ENCODE measurements at places on chromosomes 1 and 21.

DNA sequence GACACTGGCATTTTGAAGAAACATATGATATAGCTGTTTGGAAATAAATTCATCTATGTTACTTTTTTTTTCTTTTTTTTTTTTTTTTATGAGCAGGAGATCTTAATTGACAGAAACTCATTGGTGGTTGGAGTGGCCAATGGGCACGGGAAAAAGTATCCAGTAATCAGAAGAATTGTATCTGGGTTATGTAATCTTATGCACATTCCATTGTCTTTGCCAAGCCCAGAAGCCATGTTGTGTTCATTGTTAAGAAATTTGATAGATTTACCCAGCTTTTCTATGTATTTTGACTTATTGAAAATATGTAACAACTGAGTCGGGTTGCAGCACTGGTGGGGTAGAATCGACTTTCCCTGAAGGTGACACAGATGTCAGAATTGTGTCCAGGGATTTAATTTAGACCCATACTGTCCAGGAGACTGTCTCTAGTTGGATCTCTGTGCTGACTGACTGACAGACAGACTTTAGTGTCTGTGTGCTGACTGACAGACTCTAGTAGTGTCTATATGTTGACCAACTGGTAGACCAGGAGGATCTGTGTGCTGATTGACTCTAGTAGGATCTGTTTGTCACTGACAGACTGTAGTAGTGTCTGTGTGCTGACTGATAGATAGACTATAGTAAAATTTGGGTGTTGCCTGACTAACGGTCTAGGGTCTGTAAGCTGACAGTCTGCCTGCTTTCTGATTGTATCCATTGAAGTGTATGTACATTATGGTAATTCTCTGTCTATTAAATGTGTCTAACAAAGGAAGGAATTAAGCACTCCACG lies 12.3 kb upstream of the C4BPB start:
- no peak for DNase-seq

- DNase-seq, result no peak
Observed at GRCh38 chr1:191870490-191870889, 287.8 kb upstream of the RGS18 start.

GRCh38 chr1:77064246-77064645 lies 155.0 kb downstream of the PIGK start:
- DNase-seq, result no peak

- no peak for DNase-seq
Observed at GRCh38 chr1:201318504-201319340, 35.4 kb downstream of the PKP1 start.

GRCh38 chr1:60502506-60502905 lies 428.9 kb upstream of the C1orf87 start:
- no peak for DNase-seq

- DNase-seq, result no peak
Observed at GRCh38 chr21:30233228-30234020, 17.5 kb upstream of the CLDN8 start.

GRCh38 chr1:23679815-23680214 lies 11.8 kb upstream of the RPL11 start:
- DNase-seq, result no peak

DNA sequence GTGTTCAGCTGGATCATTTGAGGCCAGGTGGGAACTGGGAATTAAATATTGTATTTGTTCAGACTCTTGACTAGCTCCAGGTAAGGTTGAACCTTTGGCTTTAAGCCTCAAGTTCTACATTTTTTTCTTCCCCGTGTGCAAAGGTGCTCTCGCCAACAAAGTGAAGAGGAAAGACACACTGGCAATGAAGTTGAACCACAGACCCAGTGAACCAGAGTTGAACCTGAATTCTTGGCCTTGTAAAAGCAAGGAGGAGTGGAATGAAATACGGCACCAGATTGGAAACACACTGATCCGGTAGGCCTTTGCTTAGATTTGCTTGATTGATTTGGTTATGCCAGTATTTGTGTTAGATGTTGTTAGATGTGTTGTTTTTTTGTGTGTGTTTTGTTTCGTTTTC lies 25.5 kb upstream of the RCC1 start:
- DNase-seq, result no peak

DNA sequence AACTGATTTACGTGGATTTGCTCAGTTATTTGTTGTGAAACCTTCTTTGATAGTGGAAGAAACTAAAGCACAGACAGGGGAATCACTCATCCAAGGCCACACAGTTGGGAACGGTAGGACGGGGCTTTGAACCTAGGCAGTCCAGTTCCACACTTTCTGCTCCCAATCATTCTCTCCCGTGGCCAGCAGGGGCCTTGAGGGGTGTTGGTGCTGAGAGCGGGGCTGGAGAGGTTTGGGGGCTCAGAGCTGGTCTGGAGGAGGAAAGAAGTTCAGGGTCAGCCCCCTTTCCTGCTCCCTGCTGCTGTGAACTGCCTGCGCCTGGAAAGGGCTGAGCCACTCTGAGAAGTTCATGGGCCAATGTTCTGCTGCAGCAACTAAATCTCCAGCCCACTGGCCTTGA lies 31.4 kb upstream of the ACTL8 start:
- DNase-seq, result no peak

DNA sequence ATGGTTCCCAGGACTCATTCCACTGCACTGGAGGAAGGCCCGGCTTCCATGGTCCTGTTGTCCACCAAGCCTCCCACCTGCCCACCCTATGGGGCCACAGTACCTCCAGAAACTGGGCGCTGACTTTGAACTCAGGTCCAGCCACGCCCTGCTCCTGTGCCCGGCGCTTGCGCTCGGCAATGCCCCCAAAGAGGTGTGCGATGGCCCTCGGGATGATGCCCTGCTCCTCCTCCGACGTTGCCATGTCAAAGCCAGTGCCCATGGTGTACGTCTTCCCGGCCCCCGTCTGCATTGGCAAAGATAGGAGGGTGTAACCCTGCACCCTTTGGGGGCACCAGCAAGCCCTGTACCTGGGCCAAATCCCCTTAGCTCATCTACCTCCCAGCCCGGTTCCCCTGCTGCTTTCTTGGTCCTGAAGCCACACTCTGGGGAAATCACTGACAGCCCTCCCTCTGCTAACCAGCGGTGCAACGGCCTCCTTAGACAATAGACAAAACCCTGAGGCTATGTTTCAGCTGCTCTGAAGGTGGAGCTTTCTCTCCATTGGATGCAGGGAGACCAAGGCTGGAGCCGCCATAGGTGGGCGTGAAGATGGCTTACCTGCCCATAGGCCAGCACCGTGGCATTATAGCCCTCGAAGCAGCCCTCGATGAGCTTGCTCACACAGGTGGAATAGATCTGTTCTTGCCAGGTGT lies 14.7 kb downstream of the KIF21B start:
- DNase-seq, result no peak

DNA sequence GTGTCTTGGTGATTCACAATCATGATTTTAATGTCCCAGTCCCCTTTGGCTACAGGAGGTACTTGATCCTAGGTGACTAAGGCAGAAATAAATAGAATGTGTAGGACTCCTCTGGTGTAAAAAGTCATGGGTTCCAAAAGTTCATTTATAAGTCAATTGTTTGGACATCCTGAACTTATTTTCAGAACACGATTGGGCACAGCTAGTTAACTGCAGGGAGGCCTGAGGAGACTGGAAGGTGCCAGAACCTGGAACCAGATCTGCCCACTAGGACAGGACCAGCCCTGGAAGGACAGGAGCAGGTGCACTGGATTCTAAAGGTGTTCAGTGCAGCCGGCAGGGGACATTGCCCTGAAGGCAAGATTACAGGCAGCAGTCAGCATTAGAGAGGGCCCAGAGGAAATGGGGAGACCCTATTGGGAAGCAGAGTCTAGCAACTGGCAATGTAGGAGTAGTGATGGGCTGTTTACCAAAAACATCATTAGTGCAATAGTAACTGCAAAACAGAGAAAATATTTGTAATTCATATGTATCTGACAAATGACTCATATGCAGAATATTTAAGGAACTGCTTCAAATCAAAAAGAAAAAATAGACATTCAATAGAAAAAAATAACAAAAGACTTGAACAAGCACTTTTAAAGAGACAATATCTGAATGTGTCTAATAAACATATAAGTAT lies 23.6 kb upstream of the HEATR1 start:
- DNase-seq, result no peak

DNA sequence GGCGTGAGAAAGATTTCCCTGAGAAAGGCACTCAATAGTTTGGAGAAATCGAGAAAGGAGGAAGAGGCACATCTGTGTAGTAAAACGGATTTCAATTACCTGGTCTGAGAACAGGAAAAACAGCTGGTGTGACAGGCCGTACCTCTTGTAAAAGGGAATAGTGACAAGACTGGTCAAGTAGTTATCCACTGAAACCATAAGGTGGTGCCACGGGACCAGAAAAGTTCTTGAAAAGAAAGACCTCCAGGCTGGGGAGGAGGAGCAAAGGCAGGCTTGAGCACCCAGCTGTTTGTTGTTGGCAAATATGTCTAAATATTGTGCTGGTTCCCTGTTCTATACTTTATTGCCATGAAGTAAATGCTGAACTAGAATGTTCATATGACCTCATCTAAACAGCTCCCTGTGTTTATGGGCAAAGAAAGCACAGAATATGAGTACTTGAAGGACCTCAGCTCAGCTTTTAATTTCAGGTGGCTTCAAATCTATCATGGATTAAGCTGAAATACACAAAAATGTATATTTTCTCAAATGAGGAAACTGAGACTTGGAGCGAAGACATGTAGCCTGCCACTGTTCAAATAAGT lies 4.0 kb downstream of the HAO2 start:
- peak; percentile 8 for DNase-seq

- DNase-seq, result no peak
Observed at GRCh38 chr21:32475162-32475812, 62.8 kb downstream of the EVA1C start.

DNA sequence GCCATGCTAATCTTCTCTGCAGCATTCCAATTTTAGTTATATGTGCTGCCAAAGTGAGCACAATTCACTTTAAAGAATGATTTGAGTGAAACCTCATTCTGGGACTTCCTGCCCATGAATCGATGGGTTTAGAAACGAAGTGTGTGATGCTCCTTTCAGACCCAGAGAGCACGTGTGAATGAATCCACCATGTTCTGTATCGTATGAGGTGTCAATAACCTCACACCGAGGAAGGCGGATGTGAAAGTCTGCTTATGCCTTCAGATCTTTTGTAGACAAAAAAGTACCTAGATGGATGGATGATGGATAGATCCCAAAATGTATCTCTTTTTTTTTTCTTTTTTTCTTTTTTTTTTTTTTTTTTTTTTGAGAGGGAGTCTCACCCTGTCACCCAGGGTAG lies 13.8 kb downstream of the UBASH3A start:
- peak; percentile 59 for DNase-seq

- DNase-seq, result no peak
Observed at GRCh38 chr21:35824136-35824535, 236.2 kb downstream of the SETD4 start.

DNA sequence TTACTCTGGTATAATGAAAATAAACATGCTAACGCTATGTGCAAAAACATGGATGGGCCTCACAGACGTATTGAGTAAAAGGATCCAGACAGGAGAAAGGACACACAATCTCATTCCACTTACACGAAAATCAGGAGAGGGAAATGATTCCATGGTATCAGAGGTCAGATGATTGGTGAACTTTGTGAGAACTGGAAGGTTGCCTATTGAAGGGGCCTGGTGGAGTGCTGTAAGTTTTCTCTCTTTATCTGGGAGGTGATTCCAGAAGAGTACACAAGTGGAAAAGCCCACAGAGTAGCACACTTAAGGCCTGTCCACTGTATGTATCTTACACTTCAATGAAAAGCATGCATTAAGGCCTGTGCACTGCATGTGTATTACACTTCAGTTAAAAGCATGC lies 9.6 kb downstream of the GSTM2 start:
- no peak for DNase-seq

DNA sequence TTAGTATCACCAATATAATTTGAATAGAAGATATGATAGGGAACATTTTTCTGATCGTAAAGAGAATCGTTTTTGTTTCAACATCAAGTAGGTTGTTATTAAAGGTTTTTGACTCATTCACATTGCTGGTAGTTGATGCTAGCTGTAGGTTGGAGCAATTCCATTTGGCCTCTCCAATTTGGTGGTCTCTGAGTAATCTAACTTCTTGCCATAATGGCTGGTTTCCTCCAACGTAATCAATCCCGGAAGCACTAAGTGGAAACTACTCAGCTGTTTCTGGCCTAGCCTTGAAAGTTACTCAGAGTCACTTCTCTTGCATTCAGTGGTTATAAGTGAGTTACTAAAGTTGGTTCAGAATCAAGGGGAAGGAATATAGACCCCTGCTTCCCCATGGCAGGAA lies 26.0 kb downstream of the RCOR3 start:
- DNase-seq, result no peak

- DNase-seq, result no peak
Observed at GRCh38 chr1:43987159-43987902, 4.1 kb upstream of the CCDC24 start.

GRCh38 chr1:217253351-217253750 lies 377.5 kb downstream of the GPATCH2 start:
- DNase-seq, result no peak

DNA sequence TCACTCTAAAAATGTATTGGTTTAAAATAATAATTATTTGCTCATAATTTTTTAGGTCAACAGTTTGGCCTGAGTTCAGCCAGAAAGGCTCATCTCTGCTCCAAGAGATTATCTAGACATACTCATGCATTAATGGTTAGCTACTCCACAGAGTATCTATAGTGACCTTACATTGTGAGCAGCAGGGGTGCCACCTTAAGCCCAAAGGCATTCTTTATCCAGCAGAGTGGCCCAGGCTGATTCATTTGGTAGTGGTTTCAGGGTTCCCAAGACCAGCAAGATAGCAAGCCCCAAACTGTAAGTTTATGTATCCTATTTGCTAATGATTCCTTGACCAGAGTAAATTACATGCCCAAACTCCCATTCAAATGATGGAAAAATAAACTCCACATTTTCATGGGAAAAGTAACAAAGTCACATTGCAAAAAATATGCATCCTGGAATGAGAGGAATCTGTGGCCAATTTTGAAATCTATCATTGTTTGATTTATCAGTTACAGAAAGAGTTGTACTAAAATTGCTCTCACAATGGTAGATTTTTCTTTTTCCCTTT lies 182.6 kb upstream of the KCNK2 start:
- no peak for DNase-seq

DNA sequence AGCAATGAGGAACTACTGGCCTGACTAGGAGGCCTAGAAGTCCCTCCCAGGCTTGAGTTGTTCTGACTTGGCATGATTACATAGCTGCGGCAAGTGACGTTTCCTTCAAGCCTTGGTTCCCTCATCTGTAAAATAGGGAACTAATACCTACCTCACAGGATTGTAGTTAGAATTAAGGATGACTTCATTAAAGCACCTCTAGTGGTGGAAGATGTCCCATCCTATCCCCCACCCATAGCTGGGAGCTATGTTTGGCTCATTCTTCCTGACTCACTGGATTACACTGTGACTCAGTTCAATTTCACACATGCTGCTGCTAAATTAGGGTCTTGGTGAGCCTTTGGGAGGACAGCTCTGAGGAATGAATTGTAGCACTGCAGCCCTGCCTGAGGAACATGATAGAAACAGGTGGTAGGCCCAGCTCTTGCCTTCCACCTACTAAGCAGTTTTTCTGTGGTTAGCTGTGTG lies 6.0 kb upstream of the SHISA4 start:
- no peak for DNase-seq

GRCh38 chr21:35529171-35529863 lies 480.2 kb upstream of the RUNX1 start:
- no peak for DNase-seq

Data from stimulated activated CD4-positive, alpha-beta T cell treated with anti-CD3 and anti-CD28 coated beads, Interleukin-15, amount 100 ng/mL, for 24 hours (primary cell).